ENCODE measurements at places on chromosomes 6 and 20.

GRCh38 chr6:35473850-35474130, 5.6 kb downstream of the RPL10A start:
- DNase-seq = no peak

- DNase-seq = no peak
Measured at GRCh38 chr6:37005061-37005810, at the start of gene FGD2. TSS of gene FGD2 (plus strand) at chr6:37005655. CDS start at chr6:37005818, 163 bp downstream.

- DNase-seq = no peak
Measured at GRCh38 chr6:3770023-3770720, 18.7 kb upstream of the PXDC1 start.

DNA sequence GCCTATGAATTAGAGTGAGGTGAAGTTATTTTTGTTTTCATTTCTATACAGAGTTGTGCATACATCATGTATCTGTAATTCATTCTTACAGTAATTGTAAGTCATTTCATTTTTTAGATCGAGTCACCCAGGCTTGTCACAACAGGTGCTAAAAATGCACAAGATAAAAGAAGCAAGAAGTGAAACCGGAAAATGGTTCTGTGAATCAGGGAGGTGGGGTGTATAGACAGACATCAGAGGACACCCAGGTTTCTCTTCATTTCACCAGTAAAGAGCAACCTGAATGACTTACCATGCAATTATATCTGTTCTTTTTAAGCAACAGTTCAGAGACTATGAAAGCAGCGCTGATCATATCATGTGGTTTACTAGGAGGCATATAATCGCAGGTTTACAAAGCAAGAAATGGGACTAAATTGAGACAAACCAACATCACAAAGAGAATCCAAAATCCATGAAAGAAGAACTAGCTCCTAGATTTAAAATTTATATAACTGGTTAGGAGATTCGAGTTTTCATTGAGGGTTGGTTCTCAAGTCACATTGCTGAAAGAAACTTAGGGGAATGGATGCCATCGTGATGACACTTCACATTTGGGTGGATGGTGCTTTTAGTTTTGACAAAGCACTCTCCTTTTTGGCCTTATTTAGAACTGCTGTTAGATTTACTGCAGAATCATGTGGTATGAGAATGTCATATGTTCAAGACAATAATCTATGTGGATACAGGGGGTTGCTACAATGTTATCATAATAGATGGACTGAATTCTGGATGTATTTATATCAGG, 27.9 kb upstream of the TBC1D7 start:
- no peak for DNase-seq

- no peak for DNase-seq
Measured at GRCh38 chr20:31670371-31671228, 32.9 kb downstream of the COX4I2 start.

DNA sequence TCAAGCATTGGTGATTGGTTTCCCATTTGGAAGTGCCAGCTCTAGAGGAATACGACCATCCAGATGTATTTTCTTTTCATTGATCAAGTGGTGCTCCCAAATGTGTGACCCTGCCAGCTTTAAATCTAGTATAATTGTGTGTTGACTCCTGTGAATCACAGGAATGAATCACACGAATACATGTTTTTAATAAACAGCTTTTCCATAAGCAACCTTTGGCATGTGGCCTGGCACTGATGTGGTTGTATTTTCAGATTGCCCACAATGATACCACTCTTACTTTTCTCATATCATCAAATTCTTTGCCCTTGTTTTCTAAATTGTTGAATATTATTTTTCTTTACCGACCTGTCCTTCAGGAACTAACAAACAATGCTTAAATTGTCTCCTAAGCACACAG, 367 bp downstream of the GSTA3 start:
- DNase-seq = no peak

GRCh38 chr6:24838081-24838480, 39.4 kb upstream of the ARMH2 start:
- no peak for DNase-seq

- DNase-seq = no peak
Measured at GRCh38 chr20:38934530-38934929, 8.3 kb downstream of the FAM83D start.

DNA sequence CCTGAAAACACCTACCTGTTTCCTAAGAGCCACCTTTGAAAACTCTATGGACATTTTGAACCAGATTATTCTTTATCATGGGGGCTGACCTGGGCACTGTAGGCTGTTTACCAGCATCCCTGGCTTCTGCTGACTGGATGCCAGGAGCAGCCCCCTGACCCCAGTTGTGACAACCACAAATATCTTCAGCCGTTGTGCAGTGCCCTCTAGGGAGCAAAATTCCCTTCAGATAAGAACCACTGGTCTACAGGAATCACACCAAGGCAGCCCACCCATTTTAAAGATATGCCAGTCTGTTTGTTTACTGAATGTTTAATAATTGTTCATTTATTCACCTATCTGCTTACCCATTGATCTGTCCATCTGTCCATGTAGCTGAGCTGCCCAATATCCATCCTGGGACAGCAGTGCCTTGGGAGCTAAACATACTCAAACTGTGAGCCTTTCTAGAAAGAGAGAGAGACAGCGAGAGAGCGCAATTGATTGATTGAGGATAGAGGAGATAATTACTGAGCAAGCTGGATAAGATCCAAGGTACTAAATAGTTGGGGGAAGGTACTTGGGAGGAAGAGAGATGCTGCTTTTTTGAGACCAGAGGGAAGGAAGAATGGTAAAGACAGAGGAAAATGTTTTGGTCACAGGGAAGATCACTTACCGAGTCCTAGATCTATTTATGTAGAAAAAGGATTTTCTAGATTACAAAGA, 276.8 kb downstream of the NRN1 start:
- DNase-seq = no peak

GRCh38 chr20:23627501-23627900, 10.3 kb downstream of the CST3 start:
- DNase-seq = no peak

- DNase-seq = no peak
Measured at GRCh38 chr20:13412806-13413445, 191.9 kb downstream of the ISM1 start.

DNA sequence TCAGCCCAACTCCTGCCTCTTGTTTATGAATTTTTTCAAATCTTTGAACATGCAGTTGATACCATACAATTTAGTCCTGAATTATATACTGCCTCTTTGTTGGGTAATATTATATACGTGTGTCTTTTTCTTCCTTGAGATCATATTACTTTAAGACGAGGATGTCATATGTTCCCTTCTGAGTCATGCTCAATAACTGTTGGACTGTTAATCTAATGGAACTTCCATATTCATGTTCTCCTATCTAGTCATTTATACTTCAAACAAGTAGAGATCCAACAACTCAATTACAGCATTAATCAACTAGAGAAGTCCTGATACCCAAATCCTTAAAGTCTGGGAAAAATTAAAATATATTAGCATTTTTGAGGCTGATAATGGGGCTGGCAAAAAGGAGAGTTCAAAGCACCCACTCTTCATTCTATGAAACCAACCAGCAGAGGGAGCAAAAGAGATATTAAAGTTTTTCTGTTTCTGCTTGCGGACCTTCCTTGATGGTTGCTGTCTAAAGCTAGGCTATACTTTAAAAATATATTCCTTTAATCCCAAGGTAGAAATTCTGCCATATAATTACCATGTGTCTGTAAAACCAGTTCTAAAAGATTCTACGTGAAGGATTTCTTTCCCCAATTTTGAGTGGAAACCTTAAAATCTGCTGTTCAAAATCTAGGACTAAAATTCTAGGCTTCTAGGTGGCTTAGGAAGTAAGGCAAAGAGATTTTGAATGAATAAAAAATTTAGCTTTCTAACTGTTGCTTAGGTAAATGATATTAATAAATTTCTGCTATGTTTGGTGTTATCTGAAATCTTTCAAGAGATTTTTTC, 498.9 kb downstream of the BCKDHB start:
- DNase-seq = no peak

DNA sequence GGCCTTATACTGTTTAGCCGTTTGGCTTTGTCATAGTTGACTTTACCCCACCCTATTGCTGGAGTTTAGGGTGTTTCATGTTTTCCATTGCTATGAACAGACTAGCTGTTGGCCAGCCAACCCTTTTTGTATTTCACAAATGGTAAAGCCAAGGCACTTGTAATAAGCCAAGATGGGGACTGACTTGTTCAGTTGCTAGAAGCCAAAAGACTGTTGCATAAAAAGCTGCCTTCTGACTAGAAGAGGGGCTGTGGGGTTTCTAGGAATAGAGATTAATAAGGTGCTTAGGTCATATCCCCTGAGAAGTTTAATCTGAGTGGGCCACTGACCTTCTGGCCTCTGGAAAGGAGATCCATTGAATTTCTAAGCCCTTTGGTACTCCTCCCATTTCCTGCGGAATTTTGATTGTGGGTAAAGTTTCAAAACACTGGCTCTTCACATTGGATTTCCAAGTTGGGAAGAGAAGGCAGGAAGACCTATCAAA, 211.1 kb downstream of the PLCB4 start:
- DNase-seq = no peak

DNA sequence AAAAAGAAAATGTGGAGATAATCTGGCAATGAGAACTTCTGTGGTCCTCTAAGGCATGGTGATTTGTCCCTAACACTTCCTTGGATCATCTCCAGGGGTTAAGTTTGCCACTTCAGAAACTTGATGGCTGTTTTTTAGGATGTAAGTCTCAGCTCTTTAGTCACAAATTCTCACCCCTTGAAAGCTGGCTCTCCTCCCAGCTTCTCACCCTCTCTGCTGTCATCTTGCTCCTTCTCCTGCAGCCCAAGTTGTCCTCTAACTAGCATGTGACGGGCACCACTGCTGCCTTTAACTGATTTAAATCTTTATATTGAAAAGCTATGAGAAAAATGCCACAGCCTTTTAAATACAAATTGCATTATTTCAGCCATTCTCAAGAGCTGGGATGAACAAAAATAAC, 107.8 kb downstream of the MAP3K5 start:
- DNase-seq = no peak

GRCh38 chr6:33667072-33667471, 44.4 kb downstream of the UQCC2 start:
- no peak for DNase-seq

GRCh38 chr6:161596807-161597520, 323.1 kb upstream of the AGPAT4 start:
- DNase-seq = no peak

- DNase-seq = no peak
Measured at GRCh38 chr20:4891997-4892396, 109.3 kb downstream of the SLC23A2 start.

DNA sequence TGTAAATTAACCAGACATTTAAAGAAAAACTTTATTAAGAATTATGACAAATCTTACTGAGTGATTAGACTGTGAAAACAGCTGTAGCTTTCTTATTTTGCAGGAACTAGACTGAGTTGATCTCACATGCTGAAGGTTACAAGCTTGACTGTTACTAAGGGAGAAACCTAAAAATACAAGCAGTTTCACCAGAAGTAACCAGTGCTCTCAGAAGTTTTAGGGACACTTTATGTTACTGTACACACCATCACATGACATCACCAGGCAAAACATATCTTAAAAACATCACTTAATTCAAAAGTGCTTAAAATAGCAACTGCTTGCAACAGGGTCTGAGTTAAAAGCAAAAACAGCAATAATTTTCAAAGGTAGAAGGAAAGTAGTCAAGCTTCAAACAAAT, 5.4 kb downstream of the FBXO30 start:
- DNase-seq = no peak

DNA sequence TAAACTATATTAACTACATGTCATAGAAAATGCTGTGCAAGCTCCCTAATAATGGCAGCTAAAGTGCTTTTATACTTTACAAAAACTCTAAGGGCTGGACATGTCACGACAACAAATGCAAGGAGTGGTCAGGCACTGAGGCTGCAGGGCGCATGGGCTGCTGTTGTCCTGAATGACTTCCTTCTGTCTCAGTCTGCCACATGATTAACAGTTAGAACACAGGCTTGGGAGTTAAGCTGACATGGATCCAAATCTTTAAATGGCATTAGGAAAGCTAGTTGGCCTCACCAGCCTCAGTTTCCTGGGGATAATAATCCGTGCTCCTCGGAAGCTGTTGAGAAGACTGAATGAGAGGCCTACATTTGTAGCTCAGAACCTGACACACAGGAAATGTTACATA, 57.4 kb downstream of the PREP start:
- DNase-seq = no peak

GRCh38 chr6:150072201-150072600, 3.3 kb upstream of the ULBP3 start:
- no peak for DNase-seq

- DNase-seq = no peak
Measured at GRCh38 chr6:39933669-39934130, 562 bp downstream of the MOCS1 start.

- no peak for DNase-seq
Measured at GRCh38 chr6:107736713-107737396, 87.3 kb downstream of the SCML4 start.

GRCh38 chr6:46923476-46923875, 1.7 kb upstream of the ADGRF5 start:
- DNase-seq = no peak

- no peak for DNase-seq
Measured at GRCh38 chr20:4978050-4978918, 23.0 kb downstream of the SLC23A2 start.

- DNase-seq = no peak
Measured at GRCh38 chr6:27668442-27669294, 195.8 kb upstream of the ZNF184 start.

DNA sequence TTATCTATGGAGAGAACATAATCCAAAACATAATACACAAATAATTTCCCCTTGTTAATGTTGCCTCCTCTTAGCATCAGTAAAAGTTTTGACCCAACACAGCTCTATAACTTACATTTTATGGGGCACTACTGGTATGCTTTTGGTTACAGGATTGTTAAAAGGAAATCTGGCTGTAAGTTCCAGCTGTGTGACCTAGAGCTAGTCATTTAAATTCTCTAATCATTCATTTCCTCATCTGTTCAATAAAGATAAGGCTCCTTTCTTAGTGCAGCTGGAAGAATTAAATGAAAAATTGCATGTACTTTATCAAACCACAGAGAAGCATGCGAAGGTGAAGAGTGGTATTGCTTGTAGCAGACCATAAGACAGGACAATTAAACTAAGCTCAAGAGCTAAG, 4.6 kb downstream of the SLC17A2 start:
- DNase-seq = no peak

- DNase-seq = no peak
Measured at GRCh38 chr6:21201637-21202350, 391.8 kb upstream of the SOX4 start.

- no peak for DNase-seq
Measured at GRCh38 chr6:108610957-108611586, 50.4 kb downstream of the FOXO3 start.

- no peak for DNase-seq
Measured at GRCh38 chr20:45495501-45495941, 19.9 kb downstream of the SPINT3 start.

DNA sequence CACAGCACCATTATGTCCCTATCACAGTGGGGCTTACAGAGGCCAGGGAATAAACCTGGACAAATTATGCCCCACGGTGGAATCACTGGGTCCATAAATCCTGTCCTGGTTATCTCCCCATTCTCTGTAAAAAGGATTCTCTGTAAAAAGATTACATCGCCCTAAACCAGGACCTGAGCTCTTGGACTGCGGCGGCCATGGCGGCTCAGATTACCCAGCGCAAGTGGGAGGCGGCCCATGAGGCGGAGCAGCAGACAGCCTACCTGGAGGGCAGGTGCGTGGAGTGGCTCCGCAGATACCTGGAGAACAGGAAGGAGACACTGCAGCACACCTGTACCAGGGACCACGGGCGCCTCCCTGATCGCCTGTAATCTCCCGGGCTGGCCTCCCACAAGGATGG, 8.4 kb upstream of the HLA-A start:
- DNase-seq = no peak
